ENCODE measurements at places on chromosomes 1 and 21. TPM values are rescaled to one million over a fixed set of nuclear protein-coding genes. Genes with fewer than 3 reads are reported as not detected.

The ADAM15 gene
- total RNA-seq: 170 TPM

The TFF3 gene
- total RNA-seq: 21.1 TPM

The PCBP3 gene
- total RNA-seq: 4.2 TPM

The RGS4 gene
- total RNA-seq: 0.30 TPM

The DDX20 gene
- total RNA-seq: 30.8 TPM

The CHD5 gene
- 0.30 TPM for total RNA-seq

The CRYZ gene
- total RNA-seq: 39.5 TPM

The DTL gene
- 0.90 TPM for total RNA-seq

The GPR37L1 gene
- 26.0 TPM for total RNA-seq

The F5 gene
- total RNA-seq: 0.98 TPM

The SLC35D1 gene
- 10.5 TPM for total RNA-seq

GRCh38 chr1:91503332-91503900 lies 2.8 kb downstream of the CDC7 start:
- H3K27ac ChIP-seq: no peak overlapping the region
- no peaks in the 10 kb centered on the region for H3K4me1 ChIP-seq
- H3K27me3 ChIP-seq: no peaks in the 10 kb centered on the region
- no peak overlapping the region for H3K4me3 ChIP-seq
- DNase-seq: no peak
- no peaks in the 10 kb centered on the region for H3K36me3 ChIP-seq

DNA sequence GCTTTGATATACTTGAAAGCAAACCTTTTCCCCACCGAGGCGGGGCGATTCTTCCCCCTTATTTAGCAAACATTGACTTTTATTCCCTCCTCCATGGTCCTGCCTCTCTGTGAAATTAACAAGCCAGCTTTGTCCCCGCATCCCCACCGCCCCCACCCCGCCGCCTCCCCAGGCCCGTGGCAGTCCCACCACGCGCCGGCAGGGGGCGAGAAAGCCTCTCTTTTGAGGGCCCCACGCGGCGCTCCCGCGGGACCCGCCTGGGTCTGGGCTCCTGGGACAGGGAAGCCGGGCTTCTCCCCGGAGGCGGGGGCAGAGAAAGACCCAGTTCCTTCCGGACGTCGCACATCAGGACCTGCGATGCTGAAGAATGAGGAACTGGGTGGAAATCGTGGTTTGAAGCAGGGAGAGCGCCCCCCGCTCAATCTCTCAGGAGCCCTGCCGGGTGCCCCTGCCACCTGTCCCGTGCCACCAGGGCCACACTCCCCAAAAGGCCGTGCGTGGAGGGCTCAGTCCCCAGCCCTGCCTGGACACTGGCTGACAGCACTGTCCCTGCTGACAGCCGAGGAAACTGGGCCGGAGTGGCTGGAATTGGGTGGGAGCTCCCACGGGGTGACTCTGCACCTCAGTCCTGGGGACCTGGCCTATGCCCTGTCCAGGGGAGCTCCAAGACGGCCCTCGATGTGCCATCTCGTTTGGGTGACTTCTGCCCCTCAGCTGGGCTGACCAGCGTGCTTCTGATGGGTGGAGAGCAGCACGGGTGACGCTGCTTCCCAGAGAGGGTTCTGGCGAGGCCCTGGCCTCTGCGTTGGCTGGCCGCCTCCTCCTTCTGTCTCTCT lies 8.6 kb upstream of the ACTRT2 start:
- DNase-seq: peak; percentile 53
- peaks cover 32% of the 10 kb centered on the region for H3K27me3 ChIP-seq
- H3K27ac ChIP-seq: no peak overlapping the region
- H3K4me1 ChIP-seq: peaks cover 19% of the 10 kb centered on the region

GRCh38 chr21:39312112-39313041 lies 1.1 kb downstream of the BRWD1 start:
- peak overlapping the region; percentile 70 for H3K4me3 ChIP-seq
- no peaks in the 10 kb centered on the region for H3K4me1 ChIP-seq
- no peaks in the 10 kb centered on the region for H3K36me3 ChIP-seq

GRCh38 chr1:167661527-167662426 lies 31.7 kb downstream of the RCSD1 start:
- no peaks in the 10 kb centered on the region for H3K4me1 ChIP-seq
- H3K27ac ChIP-seq: no peak overlapping the region
- no peaks in the 10 kb centered on the region for H3K36me3 ChIP-seq
- no peak overlapping the region for H3K4me3 ChIP-seq
- H3K27me3 ChIP-seq: no peaks in the 10 kb centered on the region
- no peak for DNase-seq

GRCh38 chr1:151964510-151964909 lies 29.1 kb downstream of the S100A10 start:
- no peak for DNase-seq
- no peaks in the 10 kb centered on the region for H3K4me1 ChIP-seq
- H3K36me3 ChIP-seq: no peaks in the 10 kb centered on the region
- H3K4me3 ChIP-seq: no peak overlapping the region
- no peak overlapping the region for H3K27ac ChIP-seq

GRCh38 chr1:165456861-165457260 lies 11.9 kb upstream of the RXRG start:
- no peaks in the 10 kb centered on the region for H3K27me3 ChIP-seq
- DNase-seq: no peak
- no peaks in the 10 kb centered on the region for H3K36me3 ChIP-seq
- no peaks in the 10 kb centered on the region for H3K4me1 ChIP-seq

DNA sequence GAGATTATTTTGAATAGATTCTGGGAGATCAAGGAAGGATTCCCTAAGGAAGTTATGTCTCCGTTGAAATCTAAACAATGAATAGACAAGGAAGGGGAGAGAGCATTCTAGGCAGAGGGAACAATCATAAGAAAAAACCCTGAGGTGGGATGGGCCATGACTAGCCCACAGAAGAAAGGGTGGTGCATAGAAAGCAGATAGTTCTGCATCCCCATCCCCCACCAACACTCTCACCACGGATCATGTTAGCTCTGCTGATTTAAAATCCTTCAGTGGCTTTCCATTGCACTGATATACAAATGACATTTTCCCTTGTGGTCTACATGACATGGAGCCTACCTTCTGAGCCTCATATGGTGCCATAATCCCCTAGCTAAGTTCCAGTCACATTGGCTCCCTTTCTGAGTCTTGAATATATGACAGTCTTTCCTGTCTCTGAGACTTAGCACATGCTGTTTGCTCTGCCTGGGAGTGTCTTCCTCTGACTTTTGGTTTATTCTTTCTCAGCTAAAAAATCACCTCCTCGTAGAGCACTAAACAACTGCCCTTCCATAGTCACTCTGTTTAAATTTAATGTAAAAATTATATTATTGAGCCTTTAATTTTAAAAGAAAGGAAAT lies 15.2 kb downstream of the SCMH1 start:
- DNase-seq: no peak
- H3K4me3 ChIP-seq: no peak overlapping the region
- H3K36me3 ChIP-seq: no peaks in the 10 kb centered on the region
- no peaks in the 10 kb centered on the region for H3K27me3 ChIP-seq

- no peak for DNase-seq
- H3K4me3 ChIP-seq: peak overlapping the region; percentile 79
- no peaks in the 10 kb centered on the region for H3K27me3 ChIP-seq
- H3K36me3 ChIP-seq: no peaks in the 10 kb centered on the region
- peak overlapping the region; percentile 95 for H3K27ac ChIP-seq
Observed at GRCh38 chr1:85578321-85579295, 2.0 kb upstream of the CCN1 start.

DNA sequence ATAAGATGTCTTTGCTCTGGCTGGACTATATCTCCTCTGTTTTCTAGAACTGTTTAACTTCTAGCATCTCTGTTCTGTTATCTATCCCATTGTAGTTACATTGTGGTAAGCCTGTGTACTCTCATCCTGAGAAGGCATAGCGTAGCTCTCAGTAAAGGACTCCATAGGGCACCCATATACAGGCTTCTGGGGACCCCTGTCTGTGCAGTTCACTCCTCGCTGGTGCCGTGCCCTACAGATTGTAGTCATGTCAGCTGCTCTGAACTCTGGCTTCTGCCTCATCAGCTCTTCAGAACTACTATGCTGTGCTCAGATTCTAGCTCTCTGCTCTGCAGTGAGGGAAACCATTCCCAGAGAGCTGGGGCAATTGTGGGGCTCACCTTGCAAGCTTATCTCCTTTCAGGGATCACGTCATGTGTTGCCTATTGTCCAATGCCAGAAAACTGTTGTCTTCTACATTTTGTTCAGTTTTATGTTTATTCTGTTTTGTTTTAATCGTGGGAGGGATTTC lies 181.3 kb upstream of the USP24 start:
- H3K4me1 ChIP-seq: no peaks in the 10 kb centered on the region
- H3K27ac ChIP-seq: no peak overlapping the region
- no peak overlapping the region for H3K4me3 ChIP-seq
- H3K36me3 ChIP-seq: no peaks in the 10 kb centered on the region
- H3K27me3 ChIP-seq: no peaks in the 10 kb centered on the region

DNA sequence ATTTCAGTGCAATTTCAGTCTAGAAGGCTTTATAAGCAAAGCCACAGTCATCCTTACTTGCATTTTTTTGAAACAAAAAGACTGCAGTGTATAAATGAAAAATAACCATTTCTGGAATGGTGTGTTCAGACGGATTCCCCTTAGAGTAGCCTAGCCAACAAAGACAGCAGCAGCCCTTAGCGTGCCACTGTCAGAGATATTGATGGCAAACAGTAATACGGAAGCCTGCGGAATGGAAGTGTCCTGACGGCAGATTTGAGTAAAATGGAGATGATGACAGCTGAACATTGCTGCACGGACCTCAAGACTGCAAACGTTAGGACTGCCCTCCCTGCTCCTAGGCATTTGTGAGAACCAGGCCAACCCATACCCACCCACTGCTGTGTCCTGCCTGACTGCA lies 54.7 kb downstream of the PDE9A start:
- H3K27ac ChIP-seq: no peak overlapping the region
- no peaks in the 10 kb centered on the region for H3K27me3 ChIP-seq
- H3K36me3 ChIP-seq: no peaks in the 10 kb centered on the region
- DNase-seq: no peak
- H3K4me3 ChIP-seq: no peak overlapping the region
- no peaks in the 10 kb centered on the region for H3K4me1 ChIP-seq

GRCh38 chr1:219666242-219666641 lies 53.3 kb upstream of the ZC3H11B start:
- H3K36me3 ChIP-seq: no peaks in the 10 kb centered on the region
- H3K27ac ChIP-seq: no peak overlapping the region
- peaks cover 5% of the 10 kb centered on the region for H3K4me1 ChIP-seq
- no peak overlapping the region for H3K4me3 ChIP-seq
- H3K27me3 ChIP-seq: no peaks in the 10 kb centered on the region

GRCh38 chr1:78091215-78091813 lies 45.5 kb downstream of the GIPC2 start:
- H3K27ac ChIP-seq: no peak overlapping the region
- DNase-seq: no peak
- no peaks in the 10 kb centered on the region for H3K4me1 ChIP-seq
- H3K4me3 ChIP-seq: no peak overlapping the region

DNA sequence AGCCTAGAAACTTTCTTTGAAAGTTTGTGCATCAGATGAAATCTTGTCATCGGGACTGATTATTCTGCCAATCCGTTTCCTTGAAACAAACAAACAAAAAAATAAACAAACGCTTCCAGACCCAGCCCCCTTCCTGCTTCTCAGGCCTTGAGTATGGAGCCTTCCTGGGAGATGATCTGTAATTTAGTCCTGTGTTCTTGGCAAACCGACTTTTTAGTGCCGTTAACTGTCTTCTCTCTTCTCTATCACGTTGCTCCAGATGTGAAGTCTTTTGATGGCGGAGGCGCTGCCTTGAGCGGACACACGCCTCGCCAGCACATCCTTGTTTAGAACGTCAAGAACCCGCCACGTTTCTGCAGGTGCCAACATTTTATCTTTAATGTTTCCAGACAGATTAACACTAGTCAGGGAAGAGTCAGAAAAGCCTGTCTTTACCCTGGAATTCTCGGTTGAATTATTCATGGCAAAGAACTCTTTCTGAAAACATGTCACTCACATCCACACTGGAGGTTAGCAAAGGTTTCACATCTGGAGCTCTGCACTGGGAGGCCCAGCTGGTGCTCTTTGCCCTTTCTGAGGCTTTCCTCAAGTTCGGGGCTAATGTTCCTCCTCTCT lies 265.7 kb upstream of the C1orf174 start:
- H3K27me3 ChIP-seq: no peaks in the 10 kb centered on the region
- H3K27ac ChIP-seq: no peak overlapping the region
- no peaks in the 10 kb centered on the region for H3K4me1 ChIP-seq
- no peak for DNase-seq
- H3K36me3 ChIP-seq: no peaks in the 10 kb centered on the region

DNA sequence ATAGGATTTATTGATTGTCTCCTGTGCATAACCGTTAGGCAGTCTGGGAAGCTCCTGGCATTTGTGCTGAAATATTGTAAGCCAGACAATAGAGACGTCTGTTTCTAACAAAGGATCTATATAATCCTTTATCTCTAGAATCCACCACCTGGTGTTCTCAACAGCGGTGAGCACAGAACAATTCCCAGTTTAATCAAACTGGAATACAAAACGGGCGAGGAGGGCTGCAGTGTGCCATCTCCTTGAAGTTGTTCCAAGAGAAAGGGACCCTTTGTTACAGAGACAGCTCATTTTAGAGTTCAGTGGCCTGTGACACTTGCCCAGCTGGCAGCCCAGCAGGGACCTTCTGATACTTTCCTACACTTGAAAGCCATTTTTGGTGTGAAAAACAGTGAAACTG lies 162.8 kb upstream of the IVNS1ABP start:
- DNase-seq: no peak
- H3K4me1 ChIP-seq: no peaks in the 10 kb centered on the region
- H3K4me3 ChIP-seq: no peak overlapping the region
- H3K27ac ChIP-seq: no peak overlapping the region
- H3K27me3 ChIP-seq: no peaks in the 10 kb centered on the region

DNA sequence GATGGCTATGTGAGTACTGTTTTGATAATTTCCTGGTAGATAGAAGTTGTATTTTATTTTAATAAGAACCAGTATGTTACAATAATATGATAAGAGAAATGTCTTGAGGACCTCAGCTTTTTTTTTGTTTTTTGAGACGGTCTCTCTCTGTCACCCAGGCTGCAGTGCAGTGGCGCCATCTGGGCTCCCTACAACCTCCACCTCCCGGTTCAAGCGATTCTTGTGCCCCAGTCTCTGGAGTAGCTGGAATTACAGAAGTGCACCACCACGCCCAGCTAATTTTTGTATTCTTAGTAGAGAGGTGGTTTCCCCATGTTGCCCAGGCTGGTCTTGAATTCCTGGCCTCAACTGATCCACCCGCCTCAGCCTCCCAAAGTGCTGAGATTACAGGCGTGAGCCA lies 968.1 kb upstream of the ADGRL4 start:
- H3K4me3 ChIP-seq: no peak overlapping the region
- H3K27ac ChIP-seq: no peak overlapping the region
- no peaks in the 10 kb centered on the region for H3K36me3 ChIP-seq
- H3K4me1 ChIP-seq: no peaks in the 10 kb centered on the region
- DNase-seq: no peak
- H3K27me3 ChIP-seq: no peaks in the 10 kb centered on the region

DNA sequence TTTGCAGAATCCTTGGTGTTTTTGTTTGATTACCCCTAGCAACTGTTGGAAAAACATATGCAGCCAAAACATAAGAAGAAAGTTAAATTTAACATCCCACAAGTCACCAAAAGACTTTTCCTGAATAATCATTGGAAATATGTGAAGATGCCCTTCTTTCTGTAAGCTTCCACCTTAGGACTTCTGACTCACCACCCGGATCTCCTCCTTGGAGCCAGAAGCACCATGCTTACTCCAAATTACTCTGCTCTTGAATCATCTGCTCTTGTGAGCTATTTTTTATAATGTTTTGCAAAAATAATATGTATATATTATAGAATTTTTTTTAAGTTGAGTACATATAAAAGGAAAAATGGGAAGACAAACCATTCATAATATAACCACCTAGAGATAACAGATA lies 391.7 kb downstream of the KCTD3 start:
- no peak overlapping the region for H3K4me3 ChIP-seq
- no peaks in the 10 kb centered on the region for H3K4me1 ChIP-seq
- no peaks in the 10 kb centered on the region for H3K36me3 ChIP-seq

GRCh38 chr1:175818929-175819328 lies 75.5 kb upstream of the TNR start:
- no peaks in the 10 kb centered on the region for H3K27me3 ChIP-seq
- no peaks in the 10 kb centered on the region for H3K36me3 ChIP-seq
- H3K4me3 ChIP-seq: no peak overlapping the region
- no peak for DNase-seq
- no peak overlapping the region for H3K27ac ChIP-seq

Data from tibial nerve (tissue), 4 donors.